ENCODE measurements at places on chromosomes 12 and 14.

- no peak for DNase-seq
Measured at GRCh38 chr12:76041406-76041805, 9.8 kb upstream of the PHLDA1 start.

DNA sequence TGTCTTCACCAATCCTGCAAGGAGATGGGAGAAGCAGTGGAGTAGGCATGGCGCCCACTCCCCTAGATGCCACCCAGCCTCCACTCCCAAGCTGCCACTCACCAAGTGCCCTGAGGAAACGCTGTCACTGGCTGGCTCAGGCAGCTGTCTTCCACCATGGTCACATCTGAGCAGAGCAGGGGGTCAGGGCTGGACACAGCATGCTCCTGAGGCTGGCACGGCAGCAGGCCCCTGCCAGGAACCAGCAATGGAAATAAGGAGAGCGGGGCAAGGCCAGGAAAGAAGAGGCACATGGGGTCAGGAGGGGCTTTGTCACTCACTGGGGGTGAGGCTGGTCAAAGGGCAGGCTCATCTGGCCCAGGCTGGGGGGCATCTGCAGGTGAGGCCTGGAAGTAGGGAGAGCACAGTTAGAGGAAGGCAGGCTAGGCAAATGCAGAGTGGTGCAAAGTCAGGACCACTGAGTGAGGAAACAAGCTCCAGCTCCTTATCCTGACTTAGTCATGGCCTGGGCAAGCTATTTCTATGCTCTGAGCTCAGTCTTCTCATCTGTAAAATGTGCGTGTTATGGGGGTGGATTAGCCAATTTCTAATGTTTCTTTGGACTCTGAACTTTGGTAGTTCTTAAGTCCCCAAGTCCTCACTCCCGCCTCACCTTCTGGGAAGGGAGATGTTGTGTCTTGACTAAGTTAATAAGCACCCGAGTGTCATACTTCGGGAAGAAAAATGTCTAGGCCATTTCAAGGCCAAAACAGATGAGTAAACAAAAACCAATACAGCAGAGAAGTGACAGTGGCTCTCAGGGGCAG, 8.0 kb downstream of the NAB2 start:
- DNase-seq, result no peak

GRCh38 chr12:96452261-96452922, 37.0 kb upstream of the CFAP54 start:
- no peak for DNase-seq

DNA sequence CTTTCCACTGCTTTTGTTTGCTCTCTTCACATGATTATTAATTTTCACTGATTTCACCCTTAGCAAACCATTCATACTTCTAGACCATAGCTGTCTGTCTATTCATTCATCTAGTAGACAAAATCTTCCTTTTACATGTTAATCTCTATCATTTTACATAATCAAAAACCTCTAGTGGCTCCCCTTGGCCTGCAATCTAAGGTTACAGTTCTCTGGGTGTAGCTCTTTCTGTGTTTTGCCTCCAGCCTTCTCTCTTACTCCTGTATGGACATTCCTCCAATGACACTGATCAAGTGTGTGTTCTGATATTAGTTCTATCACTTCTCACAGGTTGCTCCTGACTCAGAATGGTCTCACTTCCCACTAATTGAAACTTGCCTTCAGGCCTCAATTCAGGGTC, 56.4 kb downstream of the PRKCH start:
- no peak for DNase-seq

DNA sequence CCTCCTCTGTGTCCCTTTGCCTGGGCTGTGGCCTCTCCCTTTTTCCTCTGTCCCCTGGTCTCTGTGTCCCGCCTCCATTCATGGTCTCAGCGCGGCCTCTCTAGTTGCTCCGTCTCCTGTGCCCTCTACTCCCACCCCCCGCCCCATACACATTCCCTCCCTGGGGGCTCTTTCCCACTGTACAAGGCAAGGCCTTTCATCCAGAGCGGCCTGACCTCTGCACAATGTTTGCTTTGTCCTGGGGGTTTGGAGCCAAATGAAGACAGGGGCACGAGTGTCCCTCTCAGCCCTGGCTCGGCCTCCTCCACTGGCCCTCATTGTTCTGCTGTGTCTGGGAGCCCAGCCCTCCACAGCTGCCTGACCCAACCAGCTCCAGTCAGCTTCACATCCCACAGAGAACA, 678.6 kb downstream of the BCL11B start:
- no peak for DNase-seq
